ENCODE measurements at places on chromosomes 1 and 21.

DNA sequence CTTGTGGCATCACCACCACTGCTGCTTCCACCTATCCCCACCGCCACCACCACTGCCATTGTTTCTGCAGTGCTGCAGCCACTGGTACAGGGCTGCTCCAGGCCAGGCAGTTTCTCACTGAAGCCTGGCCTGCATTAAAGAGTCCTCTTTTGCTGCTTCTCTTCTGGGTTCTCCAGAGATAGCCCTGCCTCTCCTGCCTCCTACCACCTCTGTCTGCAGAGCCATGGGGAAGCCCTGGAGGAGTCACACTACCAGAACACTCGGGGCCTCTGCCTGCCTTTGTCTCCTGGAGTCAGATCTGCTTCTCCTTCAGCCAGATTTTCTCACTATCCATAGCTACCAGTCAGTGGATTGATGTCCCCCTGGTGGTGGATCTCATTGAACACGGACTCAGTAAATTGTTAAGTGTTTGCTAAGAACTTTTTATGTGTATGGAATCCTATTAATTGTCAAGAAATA, 37.7 kb upstream of the DDAH1 start:
- DNase-seq, result no peak

DNA sequence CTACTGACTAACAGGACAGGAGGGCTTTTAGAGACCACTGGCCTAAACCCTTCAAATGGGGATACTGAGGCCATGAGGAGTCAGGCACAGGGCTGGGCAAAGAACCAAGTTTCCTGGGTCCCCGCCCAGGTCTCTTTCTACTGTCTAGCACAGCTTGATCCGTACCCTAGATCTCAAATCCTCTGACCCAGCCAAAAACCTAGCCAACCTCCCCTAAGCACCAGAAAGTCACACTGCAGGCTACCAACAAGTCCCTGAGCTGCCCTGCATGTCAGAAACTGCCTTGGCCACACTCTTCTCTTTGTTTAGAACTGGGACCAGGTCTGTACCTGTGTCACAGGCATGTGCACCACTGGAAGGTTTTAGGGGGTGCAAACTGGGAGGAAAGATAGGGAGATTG, 33.6 kb downstream of the AHDC1 start:
- no peak for DNase-seq

GRCh38 chr1:117616967-117617366, 11.1 kb downstream of the TENT5C start:
- DNase-seq, result no peak

GRCh38 chr1:11659748-11660147, 4.3 kb upstream of the FBXO6 start:
- no peak for DNase-seq

GRCh38 chr1:63023171-63023570, 239.2 kb downstream of the ATG4C start:
- DNase-seq, result no peak

- DNase-seq, result no peak
Measured at GRCh38 chr1:69321311-69321710, 246.4 kb upstream of the LRRC7 start.

DNA sequence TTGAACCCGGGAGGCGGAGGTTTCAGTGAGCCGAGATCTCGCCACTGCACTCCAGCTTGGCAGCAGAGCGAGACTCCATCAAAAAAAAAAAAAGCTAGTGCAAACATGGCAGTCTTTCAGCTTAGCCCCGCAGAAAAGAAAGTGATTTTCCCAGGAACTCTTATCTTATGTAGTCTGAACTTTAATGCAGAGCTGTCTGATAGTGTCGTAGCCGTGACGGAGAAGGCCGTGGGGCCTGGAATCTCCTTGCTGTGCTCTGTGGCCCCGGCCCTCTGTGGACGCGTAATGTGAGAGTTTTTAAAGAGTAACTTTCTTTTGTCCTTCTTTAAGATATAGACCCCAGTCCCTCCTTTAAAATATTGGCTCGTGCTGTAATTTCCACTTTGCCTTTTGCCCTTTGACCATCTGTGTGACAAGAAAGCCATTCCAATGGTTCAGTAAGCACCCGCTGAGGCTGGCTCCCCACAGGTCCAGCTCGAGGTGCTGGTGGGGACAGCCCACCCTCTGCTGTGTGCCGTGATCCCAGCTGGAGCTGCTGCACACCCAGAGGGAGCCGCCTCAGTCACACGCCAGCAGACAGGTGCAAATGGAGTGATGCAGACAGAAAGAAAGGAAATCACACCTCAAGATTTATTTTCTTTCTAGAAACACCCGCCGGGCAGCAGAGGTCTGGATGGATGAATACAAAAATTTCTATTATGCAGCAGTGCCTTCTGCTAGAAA, 164.0 kb downstream of the PGBD5 start:
- DNase-seq, result no peak

Measured in anterior cingulate cortex (tissue), 58 donors.